Stimulated activated CD8-positive, alpha-beta memory T cell treated with anti-CD3 and anti-CD28 coated beads, Interleukin-2, amount 100 ng/mL, for 1 hour (primary cell): ENCODE measurements at places on chromosomes 1 and 21.

DNA sequence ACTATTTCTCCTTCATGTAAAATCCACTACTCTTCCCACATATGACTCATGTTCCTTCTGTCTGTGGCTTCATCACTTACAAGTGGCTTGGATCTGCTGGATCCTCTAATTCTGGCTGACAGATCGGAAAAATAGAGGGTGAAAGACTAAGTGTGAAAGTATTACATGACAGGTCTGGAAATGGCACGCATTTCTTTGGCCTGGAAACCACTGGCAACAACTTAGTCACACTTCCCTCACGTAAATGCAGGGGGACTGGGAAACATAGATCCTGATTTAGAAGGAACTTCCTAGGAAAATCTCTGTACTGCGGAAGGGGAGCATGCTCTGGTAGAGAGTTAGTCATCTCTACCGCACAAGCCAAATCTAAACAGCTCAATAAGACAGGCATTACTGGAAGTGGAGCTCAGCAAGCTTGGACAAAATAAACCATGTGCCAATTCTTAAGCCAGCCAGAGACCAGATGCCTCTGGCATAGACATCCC, 305.4 kb upstream of the PTBP2 start:
- no peak for DNase-seq

- DNase-seq = no peak
Measured at GRCh38 chr1:55155522-55155921, 59.6 kb downstream of the USP24 start.

DNA sequence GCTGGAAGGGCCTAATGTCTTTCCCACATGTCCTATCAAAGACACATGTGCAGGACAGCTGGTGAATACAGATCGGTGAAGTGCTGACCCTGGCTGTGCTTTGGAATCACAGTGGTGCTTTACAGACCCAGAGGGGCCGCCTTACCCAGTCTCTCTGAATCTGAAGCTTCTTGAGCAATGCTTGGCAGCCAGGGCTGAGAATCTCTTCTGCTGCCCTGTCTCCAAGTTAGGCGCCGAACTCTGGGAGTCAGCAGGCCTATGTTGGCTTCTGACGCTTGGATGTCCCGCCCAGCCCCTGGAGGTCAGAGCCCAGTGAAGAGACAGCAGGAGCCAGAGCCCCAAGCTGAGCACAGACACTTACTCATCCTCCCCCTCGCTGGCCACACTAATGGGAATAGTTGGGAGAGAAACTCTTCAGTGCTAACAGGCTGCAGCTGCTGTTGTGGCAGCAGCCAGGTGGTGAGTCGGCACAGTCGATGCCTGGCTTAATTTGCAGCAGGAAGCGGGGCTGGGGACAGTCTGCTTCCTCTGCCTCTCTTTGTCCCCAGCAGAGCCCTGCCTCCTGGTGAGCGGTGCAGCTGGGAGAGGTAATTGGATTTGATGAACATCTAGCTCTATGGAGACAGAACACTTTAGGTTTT, 68.1 kb downstream of the URB2 start:
- DNase-seq = no peak

- DNase-seq = no peak
Measured at GRCh38 chr1:212690816-212691403, 8.7 kb downstream of the BATF3 start.

GRCh38 chr1:22287946-22288520, 145.1 kb upstream of the WNT4 start:
- DNase-seq = no peak

GRCh38 chr1:35894183-35894582, 11.2 kb downstream of the AGO1 start:
- DNase-seq = no peak

- DNase-seq = peak; percentile 19
Measured at GRCh38 chr1:23369335-23370013, at the start of gene ZNF436. Gene ZNF436, minus strand, starts transcription at chr1:23369836. Its CDS starts 1,831 bp downstream, at chr1:23368005.

- no peak for DNase-seq
Measured at GRCh38 chr1:173190101-173190936, 16.8 kb downstream of the TNFSF4 start.

DNA sequence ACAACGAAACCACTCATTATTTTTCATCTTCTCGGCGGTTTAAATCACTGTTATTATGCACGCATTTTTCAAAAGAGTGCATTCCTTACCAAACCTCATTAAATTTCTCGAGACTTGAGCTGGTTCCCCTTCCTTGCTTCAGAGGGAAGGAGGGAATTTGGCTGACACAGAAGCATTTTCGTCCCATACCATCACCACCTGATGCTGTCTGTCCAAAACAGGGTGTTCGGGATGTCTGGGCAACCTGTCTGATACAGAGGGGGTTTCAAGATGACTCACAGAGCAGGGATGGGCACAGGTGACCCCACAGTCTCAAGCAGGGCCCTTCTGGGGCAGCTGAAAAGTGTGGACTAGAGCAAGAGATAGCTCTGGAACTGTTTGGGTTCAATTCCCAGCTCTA, 12.3 kb upstream of the RCC2 start:
- DNase-seq = no peak

- DNase-seq = no peak
Measured at GRCh38 chr1:90387805-90388204, 329.3 kb downstream of the BARHL2 start.

DNA sequence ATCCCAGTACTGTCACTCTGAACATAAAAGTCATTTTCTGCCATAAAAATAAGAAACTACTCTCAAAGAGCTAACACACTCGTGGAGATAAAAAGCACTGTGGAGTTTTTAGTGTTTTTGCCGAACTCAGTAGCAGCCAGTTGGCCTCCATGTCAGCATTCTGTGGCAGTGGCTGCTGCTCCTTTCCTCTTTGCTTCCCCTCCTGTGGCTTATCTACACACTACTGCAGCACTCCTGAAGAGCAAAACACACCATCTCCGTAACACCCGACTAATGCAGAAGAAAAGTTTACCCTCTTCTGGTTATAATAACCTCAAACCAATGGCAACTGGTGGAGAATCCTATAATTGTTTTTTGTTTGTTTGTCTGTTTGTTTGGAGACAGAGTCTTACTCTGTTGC, 44.9 kb downstream of the RAB3GAP2 start:
- DNase-seq = no peak

GRCh38 chr1:43367904-43368645, at the start of gene ELOVL1:
Gene ELOVL1, minus strand, starts transcription at chr1:43368011. Its CDS starts 2,402 bp downstream, at chr1:43365609.
- peak; percentile 74 for DNase-seq
